ENCODE measurements at places on chromosomes 3 and 15. TPM values are rescaled to one million over a fixed set of nuclear protein-coding genes. Genes with fewer than 3 reads are reported as not detected.
A peak's percentile ranks its signal among the peaks of the same experiment; 100 is the strongest.

HGD gene
- not detected for total RNA-seq

KLHL40 gene
- not detected for total RNA-seq

AADACL2 gene
- not detected for total RNA-seq

- H3K36me3 ChIP-seq, result no peaks in the 10 kb centered on the region
- no peak overlapping the region for H3K27ac ChIP-seq
- H3K4me3 ChIP-seq, result no peak overlapping the region
- no peak for DNase-seq
- H3K4me1 ChIP-seq, result no peaks in the 10 kb centered on the region
These were observed 409.9 kb upstream of the ALCAM start for GRCh38 chr3:104956620-104957345.

DNA sequence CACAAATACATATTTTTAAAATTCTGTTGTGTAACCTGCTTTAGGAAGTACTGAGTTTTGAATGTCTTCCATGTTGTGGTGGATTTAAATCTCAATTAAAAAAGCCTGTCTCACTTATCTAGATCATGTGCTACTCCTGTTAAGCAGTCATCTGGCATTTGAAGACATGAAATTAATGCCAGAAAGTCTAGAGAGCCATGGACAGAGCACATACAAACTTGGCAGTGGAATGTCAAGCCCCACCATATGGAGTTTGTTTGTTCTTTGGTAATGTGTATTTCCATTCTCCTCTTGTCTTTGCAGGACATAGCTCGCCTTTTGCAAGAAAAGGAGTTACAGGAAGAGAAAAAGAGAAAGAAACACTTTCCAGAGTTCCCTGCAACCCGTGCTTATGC lies 39.3 kb upstream of the UTS2B start:
- H3K4me1 ChIP-seq, result peaks cover 5% of the 10 kb centered on the region
- peaks cover 14% of the 10 kb centered on the region for H3K36me3 ChIP-seq
- peak overlapping the region; percentile 12 for H3K27ac ChIP-seq
- H3K27me3 ChIP-seq, result no peaks in the 10 kb centered on the region
- no peak for DNase-seq

GRCh38 chr3:97694876-97695275 lies 69.7 kb upstream of the ARL6 start:
- no peaks in the 10 kb centered on the region for H3K36me3 ChIP-seq
- no peaks in the 10 kb centered on the region for H3K27me3 ChIP-seq
- no peak overlapping the region for H3K27ac ChIP-seq
- H3K4me3 ChIP-seq, result no peak overlapping the region
- no peak for DNase-seq
- H3K4me1 ChIP-seq, result no peaks in the 10 kb centered on the region

DNA sequence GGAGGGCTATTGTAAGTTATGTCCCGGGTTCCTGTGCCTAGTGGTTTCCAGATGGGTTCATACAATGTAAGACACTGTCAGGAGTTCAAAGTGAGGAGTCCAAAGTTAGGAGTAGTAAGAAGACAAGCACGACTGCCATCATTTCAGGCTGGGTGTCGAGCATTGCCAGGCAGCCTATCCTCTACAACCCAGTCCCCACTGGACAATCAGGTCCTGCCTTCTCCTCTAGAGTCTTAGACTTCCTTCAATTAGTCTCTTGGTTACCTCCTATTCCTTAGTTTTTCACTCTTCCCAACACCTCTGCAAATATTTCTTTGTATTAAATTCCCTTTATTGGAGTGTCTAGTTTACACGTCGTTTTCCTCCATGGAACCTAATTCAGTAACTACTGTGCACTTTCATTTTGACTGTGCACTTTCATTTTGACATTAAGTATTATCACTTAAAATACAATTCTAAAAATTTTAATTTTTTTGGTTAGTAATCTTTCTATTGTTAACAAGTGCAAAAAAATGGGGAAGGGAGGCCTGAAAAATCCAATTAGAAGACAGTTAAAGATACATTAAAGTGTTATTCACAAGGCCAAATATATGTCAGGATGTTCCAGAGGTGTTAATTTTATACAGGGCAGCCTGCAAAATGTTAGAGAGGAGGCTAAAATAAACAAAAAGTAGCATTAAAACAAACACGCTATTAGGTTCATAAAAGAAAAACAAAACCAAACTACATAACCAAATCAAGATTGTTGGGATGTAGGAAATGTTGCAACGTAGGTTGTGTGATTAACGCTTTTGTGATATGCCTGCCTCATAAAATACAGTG lies 155.3 kb downstream of the TBL1XR1 start:
- no peak overlapping the region for H3K4me3 ChIP-seq
- H3K4me1 ChIP-seq, result no peaks in the 10 kb centered on the region
- H3K27ac ChIP-seq, result no peak overlapping the region
- no peak for DNase-seq
- no peaks in the 10 kb centered on the region for H3K27me3 ChIP-seq

DNA sequence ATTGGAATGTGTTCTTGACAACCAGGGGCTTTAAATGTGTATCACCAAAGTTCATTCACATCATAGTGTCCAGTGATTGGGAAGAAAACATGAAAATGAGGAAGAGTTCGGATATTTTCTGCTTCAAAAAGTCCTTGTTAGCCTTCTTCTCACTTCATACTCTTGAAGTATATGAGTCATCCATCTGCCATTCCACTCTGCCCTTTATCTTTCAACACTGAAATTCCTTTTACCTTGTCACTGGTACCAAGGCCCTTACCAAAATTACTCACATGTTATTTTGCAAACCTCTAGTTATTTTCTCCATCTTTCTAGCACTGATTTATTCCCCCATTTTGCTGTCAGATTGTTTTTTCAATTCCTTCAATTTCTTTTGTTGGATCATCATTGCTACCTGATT lies 32.5 kb downstream of the OR5H15 start:
- no peaks in the 10 kb centered on the region for H3K27me3 ChIP-seq
- H3K27ac ChIP-seq, result no peak overlapping the region
- H3K4me1 ChIP-seq, result no peaks in the 10 kb centered on the region
- no peak overlapping the region for H3K4me3 ChIP-seq
- no peak for DNase-seq
- no peaks in the 10 kb centered on the region for H3K36me3 ChIP-seq

DNA sequence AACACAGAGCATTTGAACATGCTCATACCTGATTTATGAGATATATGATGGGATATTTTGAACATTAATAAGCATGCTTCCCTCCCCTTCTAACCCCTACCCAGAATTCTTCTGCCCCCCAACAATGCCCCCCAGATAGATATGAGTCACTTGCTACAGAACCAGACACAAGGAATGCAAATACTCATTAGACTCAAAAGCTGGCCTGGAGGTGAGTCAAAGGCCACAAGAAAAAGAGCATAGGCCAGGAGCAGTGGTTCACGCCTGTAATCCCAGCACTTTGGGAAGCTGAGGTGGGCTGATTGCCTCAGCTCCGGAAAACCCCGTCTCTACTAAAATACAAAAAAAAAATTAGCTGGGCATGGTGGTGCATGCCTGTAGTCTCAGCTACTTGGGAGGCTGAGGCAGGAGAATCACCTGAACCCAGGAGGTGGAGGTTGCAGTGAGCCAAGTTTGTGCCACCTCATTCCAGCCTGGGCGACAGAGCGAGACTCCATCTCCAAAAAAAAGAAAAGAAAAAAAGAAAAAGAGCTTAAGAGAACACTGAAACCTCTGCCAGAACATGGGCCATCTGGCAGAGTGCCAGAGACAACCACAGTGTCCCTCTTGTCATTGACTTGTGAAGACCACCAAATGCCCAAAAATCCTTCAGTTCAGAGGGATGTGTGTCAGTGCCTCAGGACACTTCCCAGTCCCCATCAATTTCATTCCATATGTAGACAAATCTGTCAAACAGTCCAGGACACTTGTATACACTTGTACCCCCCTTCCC lies 3.9 kb upstream of the SH3GL3 start:
- no peaks in the 10 kb centered on the region for H3K36me3 ChIP-seq
- H3K27me3 ChIP-seq, result no peaks in the 10 kb centered on the region
- DNase-seq, result no peak
- H3K4me3 ChIP-seq, result no peak overlapping the region

- no peak overlapping the region for H3K4me3 ChIP-seq
- H3K36me3 ChIP-seq, result no peaks in the 10 kb centered on the region
- no peaks in the 10 kb centered on the region for H3K4me1 ChIP-seq
These were observed 28.4 kb downstream of the USF3 start for GRCh38 chr3:113668015-113668414.

DNA sequence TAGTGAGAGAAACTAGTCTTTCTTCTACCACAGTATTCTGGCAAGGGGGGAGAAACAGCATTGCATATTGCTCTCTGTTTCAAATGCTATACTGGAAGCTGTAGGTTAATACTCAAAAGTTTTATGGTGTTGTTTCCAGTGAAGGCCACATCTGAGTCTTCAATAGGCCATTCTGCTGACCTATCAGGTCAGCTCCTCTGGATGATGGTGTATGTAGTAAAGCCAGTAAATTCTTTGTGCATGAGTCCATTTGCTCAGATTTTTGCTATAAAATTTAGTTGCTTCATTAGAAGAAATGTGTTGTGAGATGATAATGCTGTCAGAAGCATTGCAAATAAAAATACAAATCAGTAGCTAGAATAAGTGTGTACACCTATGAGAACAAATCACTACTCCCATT lies 64.9 kb upstream of the RBMS3 start:
- no peaks in the 10 kb centered on the region for H3K4me1 ChIP-seq
- no peak overlapping the region for H3K4me3 ChIP-seq
- no peaks in the 10 kb centered on the region for H3K27me3 ChIP-seq
- H3K36me3 ChIP-seq, result no peaks in the 10 kb centered on the region

GRCh38 chr3:6099458-6100075 lies 761.3 kb upstream of the GRM7 start:
- no peaks in the 10 kb centered on the region for H3K4me1 ChIP-seq
- no peaks in the 10 kb centered on the region for H3K27me3 ChIP-seq
- DNase-seq, result peak; percentile 61
- no peaks in the 10 kb centered on the region for H3K36me3 ChIP-seq
- no peak overlapping the region for H3K4me3 ChIP-seq

All from sigmoid colon (tissue), 7 donors.